Activated CD4-positive, alpha-beta T cell treated with anti-CD3 and anti-CD28 coated beads for 1 hour (primary cell): ENCODE measurements at places on chromosomes 7 and 10.

GRCh38 chr7:151648429-151648828 lies 128.7 kb upstream of the RHEB start:
- DNase-seq, result no peak

DNA sequence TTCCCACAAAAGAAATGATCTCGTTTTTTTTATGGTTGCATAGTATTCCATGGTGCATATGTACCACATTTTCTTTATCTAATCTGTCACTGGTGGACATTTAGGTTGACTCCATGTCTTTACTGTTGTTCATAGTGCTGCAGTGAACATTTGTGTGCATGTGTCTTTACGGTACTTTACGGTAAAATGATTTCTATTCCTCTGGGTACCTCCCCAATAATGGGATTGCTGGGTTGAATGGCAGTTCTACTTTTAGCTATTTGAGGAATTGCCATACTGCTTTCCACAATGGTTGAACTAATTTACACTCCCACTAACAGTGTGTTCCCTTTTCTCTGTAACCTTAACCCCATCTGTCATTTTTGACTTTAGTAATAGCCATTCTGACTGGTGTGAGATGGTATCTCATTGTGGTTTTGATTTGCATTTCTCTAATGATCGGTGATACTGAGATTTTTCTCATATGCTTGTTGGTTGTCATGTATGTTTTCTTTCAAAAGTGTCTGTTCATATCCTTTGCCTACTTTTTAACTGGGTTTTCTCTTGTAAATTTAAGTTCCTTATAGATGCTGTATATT lies 37.2 kb downstream of the MKLN1 start:
- no peak for DNase-seq

DNA sequence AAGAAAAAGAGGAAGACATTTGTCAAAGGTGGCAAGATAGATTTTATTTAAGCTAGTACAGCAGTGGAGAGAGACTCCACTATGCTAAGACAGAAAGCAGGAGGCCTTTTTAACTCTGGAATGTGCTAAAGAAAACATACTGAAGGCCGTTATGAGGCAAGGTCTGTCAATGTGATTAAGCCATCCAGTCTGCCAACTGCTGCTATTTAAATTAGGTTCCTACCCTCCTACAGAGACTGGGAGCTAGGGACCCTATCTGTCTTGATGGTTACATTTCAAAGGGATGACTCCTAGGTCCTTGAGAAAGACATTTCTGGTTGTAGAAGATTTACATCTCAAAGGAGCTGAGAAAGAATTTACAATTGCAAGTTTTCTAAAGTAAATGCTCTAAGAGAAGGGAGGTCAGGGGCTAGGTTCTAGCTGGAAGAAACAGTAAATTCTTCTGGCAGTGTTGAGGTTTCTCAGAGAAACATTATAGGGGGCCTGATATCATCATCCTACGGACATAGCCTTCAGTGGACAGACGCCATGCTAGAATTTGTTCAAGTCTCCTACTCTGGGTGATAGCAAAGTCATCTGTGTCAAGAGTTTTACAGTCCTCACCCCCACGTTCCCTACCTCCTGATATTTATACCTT lies 211.6 kb downstream of the PHF14 start:
- DNase-seq, result no peak

- no peak for DNase-seq
Measured at GRCh38 chr7:157348548-157348947, 11.7 kb downstream of the DNAJB6 start.

DNA sequence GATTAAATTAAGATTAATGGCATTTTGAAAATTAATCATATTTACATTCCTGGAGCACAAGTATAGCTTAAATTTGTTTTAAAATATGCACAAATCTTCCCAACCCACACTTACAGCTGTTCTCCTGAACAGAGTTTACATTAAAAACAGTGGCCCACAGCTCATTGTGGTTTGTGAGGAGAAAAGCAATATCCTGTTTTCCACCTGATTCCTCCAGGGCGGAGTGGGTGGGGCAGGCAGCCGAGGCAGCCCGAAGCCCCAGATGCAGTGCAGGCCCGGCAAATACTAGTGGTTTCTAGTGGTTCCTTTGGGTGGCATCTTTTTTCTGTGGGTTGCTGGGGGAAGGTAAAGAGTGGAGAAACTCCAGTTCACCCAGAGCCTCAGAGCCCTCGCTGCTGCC lies 280.8 kb downstream of the ARHGAP12 start:
- no peak for DNase-seq

- DNase-seq, result no peak
Measured at GRCh38 chr10:129963641-129964501, at the start of gene EBF3. TSS of gene EBF3 (minus strand) at chr10:129964274. CDS start at chr10:129963768, 506 bp downstream.

- peak; percentile 9 for DNase-seq
Measured at GRCh38 chr7:75737856-75738603, 711 bp downstream of the HIP1 start.

DNA sequence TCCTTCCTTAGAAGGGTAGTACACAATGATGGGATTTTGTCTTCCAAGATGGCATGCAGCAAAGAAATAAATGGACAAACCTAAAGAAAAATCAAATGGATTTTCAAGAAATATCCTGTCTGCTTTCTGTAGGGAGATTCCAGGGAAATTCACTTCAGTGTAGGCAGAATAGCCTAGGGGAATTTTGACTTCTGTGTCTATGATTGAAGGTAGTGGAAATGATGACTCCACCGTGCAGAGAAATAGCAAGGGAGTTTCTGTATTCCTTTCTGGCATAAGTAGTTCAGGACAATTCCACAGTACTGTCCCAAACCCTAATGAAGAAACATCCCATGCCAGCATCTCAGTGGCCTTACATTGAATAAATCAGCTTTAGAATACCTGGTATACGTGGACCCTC lies 9.5 kb downstream of the ATOH7 start:
- no peak for DNase-seq

DNA sequence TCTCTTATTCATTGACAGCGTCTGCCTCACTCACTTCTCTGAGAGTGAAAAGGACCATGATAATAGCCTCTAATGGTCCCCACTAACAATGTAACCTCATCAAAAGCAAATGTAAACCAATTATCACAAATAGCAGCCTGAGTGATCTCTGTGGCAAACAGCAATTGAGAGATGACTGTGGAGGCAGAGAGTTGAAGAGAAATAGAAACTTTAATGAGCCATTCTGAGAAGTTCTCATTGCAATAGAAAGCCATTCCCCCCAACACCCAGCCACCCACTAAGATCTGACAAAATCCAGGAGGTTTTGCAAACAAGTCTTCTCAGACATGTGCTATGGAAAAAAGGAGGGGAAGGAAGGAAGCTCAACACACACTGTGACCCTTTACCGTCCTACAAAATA lies 44.2 kb upstream of the RNF148 start:
- DNase-seq, result no peak

DNA sequence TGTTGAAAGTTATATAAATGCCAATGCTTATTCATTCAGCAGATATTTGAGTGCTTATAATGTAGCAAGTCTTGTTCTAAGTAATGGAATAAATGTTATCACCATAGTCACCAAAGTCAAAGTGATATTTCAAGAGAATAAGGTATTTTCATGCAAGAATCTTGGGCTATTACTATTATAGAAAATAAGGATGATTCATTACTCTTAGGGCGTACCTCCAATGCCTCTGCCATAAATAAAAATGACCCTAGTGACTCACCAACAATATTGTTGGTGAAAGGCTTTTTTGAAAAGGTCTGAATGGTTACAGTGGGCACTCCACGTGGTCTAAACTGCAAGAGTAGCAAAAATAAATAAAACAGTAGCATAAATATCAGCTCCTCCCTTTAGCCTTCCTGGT lies 68.4 kb downstream of the RALA start:
- no peak for DNase-seq

GRCh38 chr10:71576842-71577241 lies 142.7 kb downstream of the C10orf105 start:
- DNase-seq, result no peak

- no peak for DNase-seq
Measured at GRCh38 chr7:47514818-47515217, 67.1 kb downstream of the TNS3 start.

DNA sequence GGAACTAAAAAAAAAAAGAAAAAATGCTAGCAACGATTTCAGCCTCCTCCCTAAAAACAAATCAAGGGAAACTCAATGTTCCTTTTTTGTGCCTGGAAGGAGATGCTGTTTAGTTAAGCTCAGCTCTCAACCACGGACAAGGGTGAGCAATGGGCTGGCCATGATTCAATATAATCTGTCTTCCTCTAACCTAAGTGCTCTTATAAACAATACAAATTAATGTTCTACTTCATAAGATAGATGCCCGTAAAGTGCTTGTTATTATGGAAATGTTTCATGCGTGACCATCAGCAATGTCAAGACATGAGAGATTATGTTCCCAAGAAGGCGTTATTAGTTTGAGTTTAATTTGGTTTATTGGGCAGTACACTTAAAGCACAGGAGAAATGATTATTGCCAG lies 320.3 kb downstream of the SFMBT2 start:
- no peak for DNase-seq

DNA sequence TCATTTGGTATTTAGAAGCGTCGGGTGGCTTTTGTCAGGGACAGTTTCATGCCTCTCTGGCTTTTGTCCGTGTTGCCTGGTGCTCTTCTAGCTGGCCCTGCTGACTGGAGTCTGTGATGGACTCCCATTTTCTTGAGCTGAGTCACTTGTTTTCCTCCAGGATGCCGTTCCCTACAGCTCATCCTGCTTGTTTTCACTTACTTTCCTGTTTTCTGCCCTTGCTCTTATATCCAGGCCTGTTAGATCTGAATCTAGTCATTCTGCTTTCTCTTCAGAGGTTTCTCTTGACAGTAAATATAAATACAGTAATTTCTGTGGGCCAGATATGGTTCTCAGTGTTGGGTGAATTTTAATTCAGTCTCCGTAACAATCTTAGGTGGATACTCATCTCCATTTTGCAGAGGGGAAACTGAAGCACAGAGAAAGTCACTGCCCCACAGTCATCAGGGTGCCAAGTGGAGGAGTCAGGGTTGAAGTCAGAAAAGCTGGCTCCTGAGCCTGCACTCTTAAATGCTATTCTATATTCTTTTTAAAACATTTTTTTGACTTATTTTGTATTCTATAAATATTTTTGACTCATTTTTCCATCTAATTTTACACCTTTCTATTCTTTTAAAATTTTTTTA lies 85.4 kb downstream of the CCNY start:
- DNase-seq, result no peak

GRCh38 chr7:22356701-22357310 lies at the start of gene RAPGEF5:
TSS of gene RAPGEF5 (minus strand) at chr7:22357154. CDS start at chr7:22357060, 94 bp downstream.
- DNase-seq, result no peak

- no peak for DNase-seq
Measured at GRCh38 chr7:138645284-138645683, 55.9 kb downstream of the SVOPL start.

DNA sequence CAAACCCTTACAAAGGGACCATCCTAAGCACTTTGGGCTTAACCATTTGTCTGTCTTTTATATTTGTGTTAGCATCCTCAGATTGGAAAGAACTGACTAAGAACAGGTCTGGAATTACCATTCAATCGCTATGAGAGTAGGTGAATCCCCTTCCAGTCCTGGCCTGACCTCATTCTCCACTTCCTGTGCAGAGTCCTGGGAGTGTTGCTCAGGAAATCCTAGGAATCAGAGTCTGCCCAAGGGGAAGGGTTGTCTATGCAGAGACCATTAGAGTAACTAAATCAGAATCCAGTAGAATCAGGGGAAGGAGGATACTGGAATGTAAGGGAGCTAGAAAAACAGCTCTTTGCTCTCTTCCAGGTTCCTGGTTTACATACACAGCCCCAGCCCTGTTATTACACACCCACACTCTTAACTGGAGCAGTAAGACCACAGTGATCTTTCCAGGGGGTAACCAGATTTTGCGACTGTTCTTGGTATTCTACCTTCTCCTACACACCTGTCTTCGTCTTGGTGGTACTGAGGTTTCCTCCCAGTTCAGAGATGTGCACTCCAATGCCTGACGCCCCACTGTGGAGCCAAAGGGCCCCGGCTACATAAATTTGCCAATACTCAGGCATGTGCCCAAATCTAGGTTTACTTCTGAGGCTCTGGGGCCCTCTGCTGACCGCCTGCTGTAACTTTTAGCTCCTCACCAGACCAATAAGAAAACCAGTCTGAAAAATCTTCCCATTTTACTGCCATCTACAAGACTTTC lies 103.7 kb downstream of the RNF216 start:
- no peak for DNase-seq

DNA sequence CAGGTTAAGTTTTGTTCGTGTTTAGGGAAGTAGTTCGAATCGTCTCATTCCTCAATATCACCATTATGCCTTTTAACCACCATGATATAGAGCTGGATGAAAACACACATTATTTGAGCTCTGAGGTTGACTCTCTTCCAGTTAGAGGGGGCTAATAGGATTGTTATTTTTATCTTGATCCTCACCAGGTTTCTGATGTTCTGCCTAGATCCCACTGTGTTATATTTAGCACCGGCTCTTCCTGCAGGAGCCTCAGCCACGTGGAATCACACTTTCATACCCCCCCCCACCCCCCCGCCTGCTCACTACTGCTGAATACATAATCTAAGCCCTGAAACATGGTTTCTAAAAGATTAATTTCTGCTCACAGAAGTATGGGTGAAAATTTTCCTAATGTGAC lies 88.3 kb downstream of the NRCAM start:
- no peak for DNase-seq

DNA sequence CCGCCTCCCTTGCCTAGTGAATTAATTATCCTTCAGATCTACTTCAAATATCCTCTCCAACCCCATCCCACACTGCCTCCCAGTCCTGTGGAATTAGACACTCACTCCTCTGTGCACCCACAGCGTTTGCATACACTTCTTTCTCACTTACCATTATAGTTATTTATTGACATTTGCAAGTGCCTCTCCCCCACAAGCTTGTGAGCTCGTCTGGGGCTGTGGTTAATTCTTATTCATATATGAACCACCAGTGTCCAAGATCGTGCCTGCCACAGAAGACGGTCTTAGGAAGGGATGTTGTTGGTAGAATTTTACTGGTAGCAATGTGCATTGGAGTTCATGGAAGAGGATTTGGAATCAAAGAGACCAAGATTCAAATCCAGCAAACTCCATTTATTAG lies 68.1 kb upstream of the AOAH start:
- DNase-seq, result no peak

- DNase-seq, result no peak
Measured at GRCh38 chr7:77913977-77914607, 115.5 kb downstream of the PHTF2 start.

- DNase-seq, result no peak
Measured at GRCh38 chr7:30912731-30912985, 1.0 kb downstream of the AQP1 start.

DNA sequence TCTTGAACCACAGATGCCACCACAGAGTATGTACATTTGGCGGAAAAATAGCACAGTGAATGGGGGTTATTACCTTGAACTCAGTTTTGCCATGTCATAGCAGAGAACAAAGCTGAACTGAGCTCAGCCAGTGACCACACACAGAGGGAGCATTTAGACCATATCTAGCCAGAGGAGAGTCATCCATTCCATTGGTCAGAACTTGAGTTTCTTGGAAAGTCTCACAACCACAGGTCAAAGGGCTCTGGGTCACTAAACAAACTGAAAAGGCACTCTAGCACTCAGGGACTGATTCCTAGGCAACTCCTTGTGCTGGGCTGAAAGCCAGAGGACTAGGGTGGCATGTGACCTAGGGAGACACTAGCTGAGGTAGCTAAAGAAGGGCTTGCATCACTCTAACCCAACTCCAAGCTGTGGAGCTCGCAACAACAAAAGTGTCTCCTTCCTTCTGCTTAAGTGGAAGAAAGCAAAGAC lies 239.7 kb upstream of the SEMA3D start:
- DNase-seq, result no peak

- no peak for DNase-seq
Measured at GRCh38 chr7:145168427-145168826, 332.6 kb upstream of the TPK1 start.
